ENCODE measurements at places on chromosomes 2 and 18. TPM values are rescaled to one million over a fixed set of nuclear protein-coding genes. Genes with fewer than 3 reads are reported as not detected.

DNA sequence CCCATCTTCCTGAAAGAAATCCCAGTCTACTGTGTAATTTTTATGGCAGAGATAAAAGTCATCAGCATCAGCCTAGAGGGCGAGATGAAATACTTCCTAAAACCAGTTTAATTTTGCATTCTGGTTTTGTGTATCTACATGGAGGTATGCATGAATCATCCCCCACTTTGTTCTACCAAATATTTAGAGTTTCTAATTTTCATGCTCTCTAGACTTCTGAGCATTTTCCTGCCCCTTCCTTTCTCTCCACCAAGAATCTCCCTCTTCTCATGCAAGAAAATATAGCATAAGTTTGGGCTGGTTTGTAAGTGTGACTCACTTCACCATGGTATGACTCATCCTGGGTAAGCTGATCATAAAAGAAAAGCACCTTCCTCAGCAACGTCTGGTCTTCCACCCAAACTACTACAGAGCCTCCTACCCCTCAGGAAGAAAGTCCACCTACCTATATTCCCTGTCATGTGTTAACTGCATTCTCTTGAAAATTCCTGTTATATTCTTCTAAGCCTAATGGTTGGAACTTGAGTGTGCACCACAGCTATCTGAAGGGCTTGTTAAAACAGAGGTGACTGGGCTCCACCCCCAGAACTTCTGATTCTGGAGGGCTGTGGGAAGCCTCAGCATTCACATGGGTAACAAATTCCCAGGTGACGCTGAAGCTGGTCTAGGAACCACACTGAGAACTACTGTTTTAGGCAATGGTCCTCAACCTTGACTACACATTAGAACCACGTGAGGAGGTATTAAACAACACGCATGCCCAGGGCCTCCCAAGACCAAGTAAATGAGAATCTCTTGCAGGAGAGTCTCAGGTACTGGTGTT is 37.4 kb upstream of the RAPGEF4 start:
- DNase-seq: no peak

APLF gene
- 3.6 TPM for polyA plus RNA-seq

- DNase-seq: no peak
These were observed 56.0 kb downstream of the HDAC4 start for GRCh38 chr2:239344857-239345216.

DNA sequence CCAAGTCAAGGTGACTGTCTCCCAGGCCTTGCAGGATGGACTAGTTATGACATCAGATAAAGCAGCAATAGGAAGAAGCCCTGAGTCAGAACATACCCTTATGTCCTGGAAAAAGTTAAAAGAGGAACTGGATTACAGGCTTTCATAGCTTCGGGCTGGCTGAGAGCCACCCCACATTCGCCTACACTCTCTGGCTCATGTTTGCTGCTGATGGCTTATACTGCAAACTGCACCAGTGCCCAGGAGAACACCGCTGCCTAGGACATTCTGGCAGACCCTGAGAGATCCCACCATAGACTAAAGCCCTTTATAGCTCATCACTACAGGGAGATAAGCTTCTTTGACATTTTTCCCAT is 20.3 kb downstream of the SLC8A1 start:
- no peak for DNase-seq

DNA sequence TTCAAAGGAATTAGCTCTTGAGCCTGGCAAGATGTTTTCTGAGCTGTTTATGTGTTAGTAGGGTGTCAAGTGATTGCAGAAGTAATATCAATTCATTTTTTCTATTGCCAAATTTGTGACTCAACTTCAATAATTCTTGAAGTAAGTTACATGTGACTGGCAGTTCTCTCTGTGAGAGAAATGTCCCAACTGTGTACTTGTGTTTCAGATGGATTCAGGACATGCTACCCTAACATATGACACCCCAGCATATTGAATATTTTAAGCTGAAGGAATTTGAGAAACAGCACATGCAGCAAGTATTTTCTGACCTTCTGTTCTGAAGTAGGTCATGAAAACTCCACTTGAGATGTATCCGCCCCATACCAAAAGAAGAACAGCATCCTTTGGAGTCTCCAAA is 263.6 kb downstream of the XIRP2 start:
- no peak for DNase-seq

DNA sequence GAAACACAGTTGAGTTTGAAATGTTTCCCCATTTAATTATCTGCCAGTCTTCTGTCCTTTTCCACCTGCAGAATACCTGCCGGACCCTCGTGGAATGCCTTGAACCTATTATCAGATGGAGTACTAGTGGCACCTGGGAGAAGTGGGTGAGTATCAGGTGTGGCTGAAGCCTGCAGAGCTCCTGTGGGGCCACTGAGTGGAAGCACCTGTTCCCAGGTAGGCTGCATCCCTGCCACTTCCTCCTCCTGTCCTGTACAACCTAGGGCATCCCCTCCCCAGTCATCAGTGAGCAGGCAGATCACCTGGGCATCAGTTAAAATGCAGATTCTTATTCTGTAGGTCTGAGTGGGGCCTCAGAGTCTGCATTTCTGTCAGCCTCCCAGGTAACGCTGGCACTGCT is 80.8 kb upstream of the BZW1 start:
- no peak for DNase-seq

DNA sequence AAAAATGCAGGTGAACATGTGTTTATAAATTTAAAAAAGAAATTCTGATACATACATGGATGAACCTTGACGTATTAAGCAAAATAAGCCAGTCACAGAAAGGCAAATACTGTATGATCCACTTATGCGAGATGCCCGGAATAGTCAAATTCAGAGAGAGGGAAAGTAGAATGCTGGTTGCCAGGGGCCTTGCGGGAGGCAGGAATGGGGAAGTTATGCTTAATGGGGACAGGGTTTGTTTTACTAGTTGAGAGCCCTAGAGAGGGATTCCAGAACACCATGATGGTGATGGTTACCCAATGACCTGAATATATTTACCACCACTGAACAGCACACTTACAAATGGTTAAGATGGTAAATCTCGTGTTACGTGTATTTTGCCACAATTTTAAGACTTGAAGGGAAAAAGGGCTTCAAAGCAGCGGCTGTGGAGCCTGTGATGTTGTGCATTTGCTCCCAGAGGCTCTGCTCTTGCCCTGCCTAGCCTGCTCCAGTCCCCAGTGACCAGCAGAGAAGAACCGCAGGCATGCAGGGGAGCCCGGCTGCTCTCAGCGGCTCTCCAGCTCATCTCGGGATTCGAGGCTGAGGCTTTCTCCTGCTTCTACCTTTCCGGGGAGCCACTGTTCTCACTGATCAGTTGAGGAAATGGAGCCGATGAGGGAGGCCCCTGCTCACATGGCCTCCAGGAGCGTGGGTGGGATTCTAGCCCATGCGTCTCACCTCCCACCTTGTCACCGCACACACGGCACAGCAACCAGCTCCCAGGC is 51.7 kb upstream of the TFCP2L1 start:
- DNase-seq: no peak

GRCh38 chr2:69779258-69780001 is 37.5 kb downstream of the ANXA4 start:
- DNase-seq: no peak

DNA sequence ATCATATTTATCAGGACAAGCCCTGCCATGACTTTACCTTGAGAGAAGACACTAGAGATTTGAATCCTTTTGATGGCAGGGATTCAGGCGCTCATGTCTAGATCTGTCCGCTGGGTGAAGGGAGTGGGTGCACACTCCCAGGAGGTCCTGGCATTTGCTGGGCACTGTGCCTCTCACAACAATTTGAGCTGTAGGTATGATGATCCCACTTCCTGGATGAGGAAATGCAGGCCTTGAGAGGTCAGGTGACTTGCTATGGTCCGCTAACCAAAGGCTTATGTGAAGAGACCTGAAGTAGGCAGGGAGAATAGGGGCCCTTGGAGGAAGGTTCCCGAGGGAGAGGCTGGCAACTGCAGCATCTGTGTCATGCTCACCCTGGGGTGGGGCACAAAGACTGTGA is 206.1 kb downstream of the HAUS1 start:
- no peak for DNase-seq

DNA sequence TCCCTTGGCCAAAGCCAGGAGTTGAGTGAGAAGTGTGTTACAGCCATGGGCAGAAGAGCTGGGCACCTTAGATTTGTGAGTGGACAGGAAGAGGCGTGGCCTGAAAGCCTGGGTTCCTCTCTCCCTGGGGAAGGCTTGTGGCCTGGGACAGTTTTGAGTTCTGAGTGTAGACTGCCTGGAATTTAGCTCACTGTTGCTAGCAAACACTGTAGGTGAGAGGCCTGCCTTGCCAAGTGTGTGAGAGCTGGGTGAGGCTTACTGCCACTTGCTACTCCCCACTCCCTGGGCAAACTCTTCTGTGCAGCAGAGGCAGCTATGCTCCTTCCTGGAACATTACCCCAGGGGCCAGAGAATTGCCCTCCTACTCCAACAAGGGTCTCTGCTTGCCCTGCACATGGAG is 150.0 kb upstream of the GALNT5 start:
- DNase-seq: no peak

- no peak for DNase-seq
These were observed 24.8 kb upstream of the SCN7A start for GRCh38 chr2:166518634-166519390.

ZAP70 gene
- polyA plus RNA-seq: 1.5 TPM

- DNase-seq: no peak
These were observed 510.9 kb downstream of the PARD3B start for GRCh38 chr2:205056151-205056561.

GRCh38 chr2:98849113-98849512 is 86.9 kb downstream of the CRACDL start:
- DNase-seq: no peak

DNA sequence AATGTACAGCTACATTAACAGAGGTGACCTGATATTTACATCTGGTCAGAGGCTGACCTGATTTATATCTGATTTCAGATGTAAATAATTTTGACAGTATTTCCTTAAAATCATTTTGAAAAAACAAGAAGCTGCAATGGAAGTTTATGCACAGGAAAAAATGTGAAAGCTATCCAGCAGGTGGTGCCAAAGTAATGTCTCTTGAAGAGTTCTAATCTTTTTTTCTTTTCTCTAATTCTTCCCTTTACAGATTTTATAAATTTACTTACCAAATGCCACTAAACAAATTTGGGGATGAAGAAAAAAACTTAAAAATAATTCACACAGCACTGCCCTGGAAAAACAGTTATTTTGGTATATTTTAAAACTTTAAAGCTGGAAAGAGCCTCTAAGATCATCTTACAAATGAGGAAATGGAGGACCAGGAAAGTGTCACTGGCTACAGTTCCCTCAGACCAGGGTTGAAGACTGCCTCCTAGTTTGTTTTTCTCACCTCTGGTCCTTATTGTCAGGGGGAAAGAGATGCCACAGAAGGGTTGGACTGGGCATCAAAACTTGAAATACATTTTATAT is 16.4 kb upstream of the FBLN7 start:
- DNase-seq: no peak

DSG4 gene
- polyA plus RNA-seq: 0.05 TPM

- no peak for DNase-seq
These were observed 411 bp downstream of the NARS1 start for GRCh38 chr18:57621246-57621604.

- DNase-seq: no peak
These were observed 278.4 kb downstream of the TMX3 start for GRCh38 chr18:68436485-68436884.

GRCh38 chr2:20622731-20623130 is 28.2 kb downstream of the HS1BP3 start:
- no peak for DNase-seq

CD8B2 gene
- 0.22 TPM for polyA plus RNA-seq

DNA sequence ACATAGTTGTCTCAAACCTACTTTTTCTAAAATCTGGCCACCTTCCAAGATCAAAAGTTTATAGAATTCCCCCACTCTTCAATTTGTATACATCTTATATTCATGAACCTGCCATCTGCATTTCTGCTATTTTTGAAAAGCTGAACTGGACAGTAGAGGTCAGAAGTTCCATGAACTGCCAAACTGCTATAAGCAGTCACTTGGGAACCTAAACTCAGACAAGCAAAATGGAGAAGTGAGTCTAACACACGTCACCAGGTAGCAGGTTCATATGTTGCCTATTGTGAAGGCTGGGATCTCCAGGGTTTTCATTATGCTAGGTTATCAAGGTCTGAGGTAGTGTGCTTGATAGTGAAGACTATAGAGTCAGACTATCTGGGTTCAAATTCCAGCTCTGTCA is 2.0 kb upstream of the MYO1B start:
- DNase-seq: no peak

DNA sequence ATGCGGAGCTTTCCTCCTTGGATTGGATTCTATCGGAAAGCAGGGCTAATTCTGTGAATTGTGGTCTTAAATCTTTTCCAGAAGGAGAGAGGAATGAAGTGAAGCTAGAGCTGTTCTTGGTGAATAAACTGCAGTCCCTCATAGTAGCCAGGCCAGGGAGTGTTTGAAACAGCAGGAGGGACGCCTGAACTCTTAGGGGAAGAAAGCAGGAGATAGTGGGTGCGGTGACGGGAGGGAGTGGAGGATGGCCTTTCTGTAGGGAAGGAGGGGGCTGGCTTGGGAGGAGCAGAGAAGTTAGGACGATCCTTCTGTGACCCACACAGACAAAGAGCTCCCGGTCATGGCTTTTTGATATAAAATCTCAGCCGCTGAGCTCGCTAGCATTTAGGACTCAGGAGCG is 47.5 kb upstream of the KCNF1 start:
- no peak for DNase-seq

DNA sequence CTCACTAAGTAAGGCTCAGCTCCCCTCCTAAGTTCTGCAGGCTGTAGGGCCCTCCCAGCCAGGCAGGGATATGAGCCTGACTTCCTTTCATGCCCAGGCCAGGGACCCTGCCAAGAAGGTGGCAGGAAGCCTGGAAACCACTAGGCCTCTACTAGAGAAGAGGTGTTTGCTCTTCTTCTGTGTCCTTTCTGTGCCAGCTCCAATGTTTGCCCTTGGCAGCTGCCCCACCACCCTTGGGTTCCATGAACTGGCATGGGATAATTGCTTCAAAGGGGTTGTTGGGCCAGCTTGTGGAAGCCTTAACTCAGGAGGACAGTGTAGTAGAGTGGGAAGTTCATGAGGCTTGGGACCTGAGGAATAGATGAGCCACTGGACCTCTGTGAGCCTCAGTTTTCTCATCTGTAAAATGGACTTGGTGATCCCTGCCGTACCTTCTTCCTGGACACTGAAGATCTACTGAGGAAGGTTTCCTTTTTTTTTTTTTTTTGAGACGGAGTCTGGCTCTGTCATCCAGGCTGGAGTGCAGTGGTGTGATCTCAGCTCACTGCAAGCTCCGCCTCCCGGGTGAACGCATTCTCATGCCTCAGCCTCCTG is 3.9 kb downstream of the SLC35F6 start:
- no peak for DNase-seq

DNA sequence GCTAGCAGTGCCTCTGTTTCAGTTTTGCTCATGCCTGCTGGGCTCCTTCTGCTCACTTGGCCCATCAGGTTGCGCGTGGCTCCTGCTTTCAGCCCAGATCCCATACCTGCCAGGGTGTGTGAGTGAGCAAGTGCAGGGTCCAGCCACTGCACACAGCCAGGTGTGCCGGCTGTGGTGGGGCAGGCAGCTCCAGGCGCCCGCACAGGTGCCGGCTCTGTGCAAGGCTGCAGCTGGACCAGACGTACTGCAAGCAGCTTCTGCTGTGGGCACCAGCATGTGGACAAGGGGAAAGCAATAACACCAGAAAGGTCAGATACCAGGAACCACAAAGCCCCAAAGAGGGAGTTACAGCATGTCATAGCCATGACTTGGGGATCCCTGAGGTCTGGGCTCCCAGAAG is 5.6 kb upstream of the PCARE start:
- DNase-seq: no peak

Measured in left renal cortex interstitium (tissue), 4 donors.